ENCODE measurements at places on chromosomes 1 and 21.

GRCh38 chr1:85838238-85838637 is 130.0 kb upstream of the ZNHIT6 start:
- DNase-seq = peak; percentile 6

- DNase-seq = no peak
Measured at GRCh38 chr21:43374228-43374885, 52.6 kb downstream of the SIK1 start.

DNA sequence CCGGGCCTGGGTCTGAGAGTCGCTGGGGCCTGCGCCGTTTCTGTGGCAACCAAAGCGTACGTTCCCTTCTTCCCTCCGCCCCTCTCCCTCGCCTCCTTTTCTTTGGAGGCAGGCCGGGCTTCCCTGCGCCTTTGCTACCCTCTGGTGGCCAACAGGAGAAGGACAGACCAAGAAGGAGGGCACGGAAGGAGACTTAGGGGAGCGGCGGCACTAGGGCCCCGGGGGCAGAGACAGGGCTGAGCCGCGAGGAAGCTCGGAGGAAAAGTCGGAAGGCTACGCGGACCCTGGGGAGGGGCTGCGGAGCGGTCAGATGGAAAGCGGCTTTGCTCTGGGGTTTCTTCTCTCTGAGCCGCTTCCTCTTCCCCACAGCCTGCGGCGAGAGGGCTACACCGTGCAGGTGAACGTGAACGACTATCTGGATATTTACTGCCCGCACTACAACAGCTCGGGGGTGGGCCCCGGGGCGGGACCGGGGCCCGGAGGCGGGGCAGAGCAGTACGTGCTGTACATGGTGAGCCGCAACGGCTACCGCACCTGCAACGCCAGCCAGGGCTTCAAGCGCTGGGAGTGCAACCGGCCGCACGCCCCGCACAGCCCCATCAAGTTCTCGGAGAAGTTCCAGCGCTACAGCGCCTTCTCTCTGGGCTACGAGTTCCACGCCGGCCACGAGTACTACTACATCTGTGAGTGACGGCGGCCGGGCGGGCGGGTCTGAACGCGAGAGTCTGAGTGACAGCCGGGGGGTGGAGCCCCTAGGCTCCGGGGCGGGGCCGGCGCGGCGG is 6.3 kb downstream of the EFNA3 start:
- peak; percentile 85 for DNase-seq

- DNase-seq = no peak
Measured at GRCh38 chr1:32618673-32619221, 31.6 kb downstream of the ZBTB8OS start.

DNA sequence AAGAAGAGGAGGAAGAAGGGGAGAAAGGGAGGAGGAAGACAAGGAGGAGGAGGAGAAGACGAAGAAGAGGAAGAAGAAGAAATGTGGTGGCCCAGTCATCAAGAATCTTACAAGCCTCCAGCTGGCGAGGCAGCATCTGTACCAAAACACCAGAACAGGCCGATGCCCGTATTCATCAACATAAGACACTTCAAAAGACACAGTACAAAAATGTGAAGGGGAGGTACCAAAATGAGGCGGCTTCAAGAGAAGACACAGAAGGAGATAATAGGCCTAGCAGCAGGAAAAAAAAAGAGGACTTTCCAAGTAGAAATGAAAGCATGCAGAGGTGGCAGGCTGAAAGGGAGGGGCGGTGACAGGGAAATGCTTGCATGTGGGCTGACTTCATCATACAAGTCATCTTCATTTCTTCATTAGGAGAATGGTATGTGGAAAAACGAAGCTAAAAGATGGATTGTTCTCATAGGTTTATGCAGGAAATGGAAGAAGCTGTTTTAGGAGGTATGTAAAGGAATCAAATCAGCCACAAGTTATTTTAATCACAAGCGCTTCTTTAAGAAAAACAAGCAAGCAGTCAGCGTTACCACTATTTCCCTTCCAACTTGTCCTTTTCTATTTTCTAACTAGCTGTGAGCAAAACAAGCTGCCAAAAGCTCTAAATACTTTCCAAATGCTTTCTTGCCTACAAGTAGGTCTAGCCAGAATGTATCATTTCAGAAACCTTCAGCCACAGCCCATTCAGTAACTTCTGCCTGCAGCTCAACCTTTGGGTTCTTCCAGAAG is 192.3 kb downstream of the SLC45A1 start:
- peak; percentile 74 for DNase-seq

DNA sequence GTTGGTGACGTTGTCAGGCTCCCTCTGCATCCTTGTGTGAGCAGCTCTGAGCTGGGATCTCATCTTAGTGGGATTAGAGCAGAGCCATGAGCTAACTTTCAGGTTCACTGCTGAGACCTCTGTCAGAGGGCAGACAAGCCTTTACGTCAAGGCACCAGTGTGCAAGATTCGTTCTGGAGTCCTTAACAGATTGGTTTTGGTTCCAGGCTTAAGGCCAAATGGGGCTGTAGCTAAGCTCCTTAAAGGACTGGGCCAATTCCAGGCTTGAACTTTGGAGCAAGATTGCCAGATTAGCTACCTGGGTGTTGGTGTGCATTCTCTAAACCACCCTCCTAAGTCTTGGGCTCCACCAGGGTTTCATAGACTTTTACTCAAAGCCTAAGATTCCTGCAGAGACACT is 52.6 kb upstream of the PDC start:
- no peak for DNase-seq

DNA sequence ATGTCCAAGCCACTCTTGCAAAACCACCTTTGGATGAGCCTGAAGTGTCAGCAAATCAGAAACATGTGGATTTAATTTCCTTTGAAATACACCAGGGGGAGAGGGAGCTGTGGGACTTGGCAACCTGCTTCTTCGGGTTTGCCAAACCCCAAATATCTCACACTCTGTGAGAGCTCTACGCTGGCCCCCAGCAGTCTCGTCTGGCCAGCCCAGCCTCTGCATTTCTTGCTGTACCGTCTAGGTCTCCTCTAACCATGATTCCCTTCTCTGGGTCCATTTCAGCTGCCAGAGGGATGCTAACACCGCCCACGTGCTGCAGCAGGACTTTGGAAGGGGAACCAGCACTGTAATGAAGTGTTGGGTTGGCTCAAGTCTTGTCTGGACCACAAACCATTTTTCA is 114.6 kb downstream of the MRPS6 start:
- no peak for DNase-seq

DNA sequence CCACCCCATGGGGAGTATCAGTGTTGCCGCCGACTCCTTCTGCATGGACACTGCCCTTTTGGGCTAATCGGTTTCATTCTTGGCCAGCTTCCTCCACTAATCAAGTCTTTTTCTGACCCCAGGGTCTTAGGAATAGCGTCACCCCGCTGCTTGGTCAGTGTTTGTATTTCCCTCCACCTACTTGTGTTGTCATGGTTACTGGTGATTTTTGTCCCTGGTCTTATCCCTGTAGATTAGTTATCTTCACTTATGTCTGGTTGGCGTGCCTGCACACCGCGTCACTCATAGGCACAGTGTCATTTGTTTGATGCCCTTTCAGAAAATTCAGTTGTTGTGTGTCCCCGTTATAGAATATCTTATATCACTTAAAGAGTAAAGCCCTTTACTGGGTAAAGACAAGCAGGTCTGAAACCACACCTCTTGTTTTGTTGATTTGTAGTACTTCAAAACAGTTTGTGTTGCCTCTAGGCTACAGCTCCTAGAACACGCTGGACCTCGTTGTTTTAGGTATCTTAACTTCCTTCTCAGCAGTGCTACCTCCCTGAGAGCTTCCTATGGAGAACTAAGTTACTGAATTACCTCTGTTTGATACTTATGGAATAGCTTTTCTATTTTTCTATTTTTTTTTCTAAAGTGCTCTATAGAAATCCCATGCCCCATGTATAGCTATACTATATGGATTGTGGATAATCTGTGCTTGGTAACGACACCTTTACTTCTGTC is 868 bp downstream of the PPP1R12B start:
- peak; percentile 51 for DNase-seq

- no peak for DNase-seq
Measured at GRCh38 chr1:86155051-86155806, 1.3 kb downstream of the COL24A1 start.

GRCh38 chr1:71364236-71364635 is 283.4 kb upstream of the ZRANB2 start:
- no peak for DNase-seq

DNA sequence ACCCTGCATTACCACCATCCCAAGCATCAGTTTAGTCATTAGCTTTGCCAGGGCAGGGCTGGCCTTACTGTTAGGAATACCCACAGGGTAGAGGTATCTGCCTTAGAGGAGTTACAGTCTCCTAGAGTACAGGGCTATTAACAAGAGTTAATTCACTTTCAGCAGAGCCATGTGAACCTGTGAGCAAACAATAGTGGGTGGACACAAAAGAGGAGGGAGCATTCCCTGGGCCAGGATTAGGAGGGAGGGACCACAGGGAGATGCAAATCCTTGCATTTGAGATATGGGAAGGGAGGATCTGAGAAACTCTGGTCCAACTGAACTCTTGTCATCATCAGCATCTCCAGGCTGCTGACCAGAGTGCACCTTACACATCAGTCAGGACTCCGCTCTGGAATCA is 51.1 kb upstream of the IGSF21 start:
- DNase-seq = no peak

DNA sequence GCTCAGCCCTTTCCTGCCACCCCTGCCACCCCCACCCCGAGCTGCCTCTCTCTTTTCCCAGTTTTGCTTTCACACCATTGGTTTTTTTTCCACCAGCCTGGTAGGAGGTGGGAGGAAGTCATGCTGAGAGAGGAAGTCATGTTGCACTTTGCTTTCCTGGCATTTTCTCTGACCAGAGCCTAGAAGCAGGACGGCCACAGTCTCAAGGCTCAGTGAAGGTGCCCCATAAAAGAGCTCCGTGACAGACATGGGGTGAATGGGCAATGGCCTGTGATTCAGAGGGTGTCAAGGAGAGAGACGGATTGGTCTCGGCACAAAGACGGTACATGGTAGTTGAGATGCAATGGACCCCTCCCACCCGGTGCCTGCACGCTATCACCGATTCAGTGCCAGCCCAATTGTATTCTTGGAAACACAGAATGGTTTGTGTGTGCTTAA is 42.1 kb upstream of the DMRTB1 start:
- peak; percentile 40 for DNase-seq

DNA sequence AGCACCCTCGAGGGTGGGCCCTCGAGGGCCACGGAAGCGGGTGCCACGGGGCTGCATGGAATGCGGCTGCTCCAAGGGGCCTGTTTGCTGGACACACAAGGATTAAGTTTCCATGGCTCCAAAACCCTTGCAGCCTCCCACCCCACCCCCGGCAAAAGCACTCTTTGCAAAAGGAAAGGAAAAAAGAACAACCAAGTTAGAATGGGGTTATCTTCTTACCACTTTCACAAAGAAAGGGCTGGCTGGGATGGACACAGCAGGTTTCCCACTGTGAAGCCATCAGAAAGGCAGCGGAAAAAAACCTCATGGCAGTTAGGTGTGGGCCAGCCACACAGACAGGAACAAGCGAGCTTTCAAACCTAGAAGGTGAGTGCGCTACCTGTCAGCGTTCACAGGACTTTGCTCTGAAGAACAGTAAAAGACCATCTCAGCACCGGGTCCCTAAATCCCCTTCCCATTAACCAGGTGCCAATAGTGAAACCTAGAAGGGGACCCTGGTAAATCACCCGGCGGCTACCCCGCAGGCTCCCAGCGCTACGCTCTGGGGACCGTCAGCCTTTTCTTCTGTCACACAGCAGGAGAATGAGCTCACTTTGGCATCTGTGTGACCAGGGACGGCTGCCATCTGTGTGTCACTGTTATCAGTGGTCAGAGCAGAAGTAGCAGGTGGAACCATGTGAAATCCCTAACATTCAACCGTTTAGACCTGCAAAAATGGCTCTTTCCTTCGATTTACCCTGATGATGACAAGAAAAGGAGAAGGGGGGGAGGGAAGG is 93.0 kb downstream of the SIM2 start:
- no peak for DNase-seq

DNA sequence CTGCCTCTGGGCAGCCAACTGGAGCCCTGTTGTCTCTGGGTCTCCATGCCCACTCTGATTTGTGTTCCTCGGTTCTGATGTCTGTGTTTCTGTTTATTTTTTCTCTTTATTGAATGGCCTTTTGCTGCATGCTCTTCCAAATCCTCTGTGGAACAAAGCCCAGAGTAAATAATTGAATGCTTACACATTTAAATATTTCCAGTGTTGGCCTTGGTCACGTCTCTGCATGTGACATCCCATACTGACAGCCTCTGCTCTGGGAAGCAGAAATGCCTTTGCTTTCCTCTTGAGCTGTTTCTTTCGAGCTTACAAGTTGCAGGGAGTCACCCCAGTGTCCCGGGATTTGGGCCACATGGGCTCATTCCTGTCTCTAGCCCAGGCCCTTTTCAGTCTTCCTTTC is 267.9 kb downstream of the PTPRU start:
- no peak for DNase-seq

- DNase-seq = no peak
Measured at GRCh38 chr1:233180641-233181364, 114.7 kb downstream of the PCNX2 start.

DNA sequence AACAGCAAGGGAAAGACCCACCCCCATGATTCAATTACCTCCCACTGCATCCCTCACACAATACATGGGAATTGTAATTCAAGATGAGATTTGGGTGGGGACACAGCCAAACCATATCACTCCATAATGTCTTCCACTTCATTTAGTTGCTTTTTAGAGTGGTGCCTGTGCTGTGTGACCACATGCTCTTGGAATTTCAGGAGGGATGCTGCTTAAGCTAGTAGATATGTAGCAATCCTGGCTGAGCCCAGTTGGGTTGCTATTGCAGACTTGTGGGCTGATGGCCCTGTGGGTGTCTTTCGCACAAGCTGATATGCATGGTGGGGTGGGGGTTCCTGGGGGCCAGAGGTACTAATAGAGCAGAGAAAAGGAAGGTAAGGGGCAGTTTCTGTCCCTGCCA is 160.4 kb upstream of the SYT6 start:
- no peak for DNase-seq

DNA sequence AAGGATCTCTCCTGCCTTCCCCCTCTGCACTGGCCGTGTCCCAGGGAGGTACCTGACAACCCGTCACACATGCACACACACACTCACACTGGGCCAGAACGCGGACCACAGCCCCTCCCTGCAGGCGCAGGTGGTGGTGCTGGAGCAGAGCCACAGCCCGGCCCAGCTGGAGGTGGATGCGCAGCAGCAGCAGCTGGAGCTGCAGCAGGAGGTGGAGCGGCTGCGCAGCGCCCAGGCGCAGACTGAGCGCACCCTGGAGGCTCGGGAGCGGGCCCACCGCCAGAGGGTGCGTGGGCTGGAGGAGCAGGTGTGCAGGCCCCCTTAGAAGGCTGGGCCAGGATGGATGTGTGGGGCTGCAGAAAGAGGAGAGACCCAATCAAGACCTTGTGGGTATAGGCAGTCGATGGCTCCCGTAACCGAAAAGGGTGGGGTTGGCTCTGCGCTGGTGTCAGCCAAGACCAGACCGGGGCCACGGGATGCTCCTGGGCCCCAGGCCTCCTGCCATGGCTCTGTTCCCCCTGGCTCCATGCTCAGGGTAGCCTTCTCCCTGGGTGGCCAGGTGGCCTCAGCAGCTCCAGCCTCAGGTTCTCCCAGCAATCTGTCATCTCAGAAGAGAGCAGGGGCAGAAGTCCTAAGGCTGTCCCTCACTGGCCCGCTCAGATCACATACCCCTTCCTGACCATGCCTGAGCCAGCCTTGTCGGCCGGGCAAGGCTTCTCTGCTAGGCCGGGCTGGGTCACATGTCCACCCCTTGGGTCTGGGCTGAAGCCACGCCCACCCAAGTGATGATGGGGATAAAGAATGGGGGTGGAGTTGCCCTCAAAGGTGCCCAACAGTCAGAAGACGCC is 8.9 kb downstream of the MFAP2 start:
- no peak for DNase-seq
